ENCODE measurements at places on chromosomes 13 and 19. TPM values are rescaled to one million over a fixed set of nuclear protein-coding genes. Genes with fewer than 3 reads are reported as not detected.

DNA sequence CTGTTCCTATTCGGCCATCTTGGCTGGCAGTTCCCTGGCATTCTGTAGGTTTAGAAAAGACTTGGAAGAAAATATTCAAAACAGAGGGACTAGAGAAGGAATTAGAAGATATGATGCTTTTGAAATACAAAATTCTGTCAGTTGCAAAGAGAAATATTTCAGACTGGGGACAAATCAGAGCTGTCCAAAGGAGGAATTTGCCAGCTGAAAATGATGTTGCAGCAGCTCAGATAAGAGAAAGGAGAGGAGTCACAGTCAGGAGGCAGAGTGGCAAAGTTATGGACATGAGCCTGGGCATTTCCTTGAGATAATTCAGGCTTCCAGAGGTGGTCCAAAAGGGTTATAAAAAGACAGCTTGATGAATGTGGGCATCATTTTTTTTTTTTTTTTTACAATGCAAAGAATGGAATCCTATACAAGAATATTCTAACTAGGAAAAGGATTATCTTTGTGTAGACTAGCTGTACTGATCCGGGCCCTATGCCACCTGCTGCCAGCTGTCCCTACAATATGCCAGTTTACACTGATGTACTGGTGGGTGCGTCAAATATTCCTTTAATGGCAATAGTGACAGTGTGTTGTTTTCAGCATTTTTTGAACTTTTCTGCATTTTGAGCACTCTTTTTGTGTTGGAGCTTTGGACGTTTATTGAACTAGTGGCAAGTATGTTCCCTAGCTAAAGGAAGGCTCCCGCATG, 31.8 kb upstream of the CBY2 start:
- no peaks in the 10 kb centered on the region for H3K36me3 ChIP-seq
- H3K4me3 ChIP-seq = no peak overlapping the region
- H3K27ac ChIP-seq = no peak overlapping the region
- H3K4me1 ChIP-seq = no peaks in the 10 kb centered on the region
- DNase-seq = no peak

- no peaks in the 10 kb centered on the region for H3K36me3 ChIP-seq
- no peak overlapping the region for H3K27ac ChIP-seq
- no peaks in the 10 kb centered on the region for H3K4me1 ChIP-seq
- H3K27me3 ChIP-seq = no peaks in the 10 kb centered on the region
- DNase-seq = no peak
- no peak overlapping the region for H3K4me3 ChIP-seq
Measured at GRCh38 chr13:107035778-107036177, 467.8 kb upstream of the ARGLU1 start.

TINCR gene
- total RNA-seq = not detected

COX7A1 gene
- 4.0 TPM for total RNA-seq

SBK2 gene
- not detected for total RNA-seq

DNA sequence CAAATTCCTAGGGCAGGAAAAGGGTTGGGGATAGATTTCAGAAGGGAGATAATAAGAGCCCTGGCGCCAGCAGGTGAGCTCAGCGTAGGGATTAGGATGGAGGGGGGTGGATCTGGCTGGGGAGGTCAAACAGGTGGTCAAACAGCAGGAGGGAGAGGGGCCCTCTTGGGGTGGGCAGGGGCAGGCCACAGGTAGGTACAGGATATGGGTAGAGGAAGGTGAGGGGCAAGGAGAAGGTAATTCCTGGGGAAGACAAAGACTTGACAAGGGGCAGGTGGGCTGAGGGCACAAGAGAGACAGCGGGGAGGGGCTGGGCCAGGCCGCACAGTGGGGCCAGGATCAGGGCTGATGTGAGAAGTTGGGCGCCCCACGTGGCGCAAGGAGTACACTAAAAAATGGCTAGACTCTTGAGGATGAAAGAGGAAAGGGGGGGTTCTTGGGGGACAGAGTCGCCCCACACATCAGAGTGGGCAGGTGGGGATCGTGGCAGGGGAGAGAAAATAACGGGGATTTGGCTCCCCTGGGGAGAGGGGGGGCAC, 713 bp downstream of the KRI1 start:
- peak; percentile 35 for DNase-seq
- H3K4me1 ChIP-seq = peaks cover 46% of the 10 kb centered on the region
- no peaks in the 10 kb centered on the region for H3K27me3 ChIP-seq
- H3K4me3 ChIP-seq = peak overlapping the region; percentile 97

PSG1 gene
- total RNA-seq = not detected

DNA sequence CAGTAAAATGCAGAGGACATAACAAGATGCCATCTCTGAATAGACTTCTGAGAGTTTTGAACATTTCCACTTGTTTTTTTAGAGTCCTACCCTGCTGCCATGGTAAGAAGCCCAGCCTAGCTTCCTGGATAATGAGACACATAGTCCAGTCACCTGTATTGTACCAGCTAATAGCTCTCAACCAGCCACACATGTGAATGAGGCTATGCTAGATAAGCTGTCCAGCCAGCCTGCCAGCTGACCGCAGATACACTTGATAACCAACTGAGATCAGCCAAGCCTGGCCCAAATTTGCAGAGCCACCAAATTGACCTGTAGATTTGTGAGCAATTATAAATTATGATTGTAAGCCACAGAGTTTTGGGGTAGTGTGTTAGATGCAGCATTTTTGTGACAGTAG, 10.7 kb downstream of the RFXAP start:
- no peak overlapping the region for H3K27ac ChIP-seq
- H3K36me3 ChIP-seq = peaks cover 46% of the 10 kb centered on the region
- H3K27me3 ChIP-seq = no peaks in the 10 kb centered on the region
- H3K4me1 ChIP-seq = no peaks in the 10 kb centered on the region

ATP5F1D gene
- total RNA-seq = 905 TPM

DNA sequence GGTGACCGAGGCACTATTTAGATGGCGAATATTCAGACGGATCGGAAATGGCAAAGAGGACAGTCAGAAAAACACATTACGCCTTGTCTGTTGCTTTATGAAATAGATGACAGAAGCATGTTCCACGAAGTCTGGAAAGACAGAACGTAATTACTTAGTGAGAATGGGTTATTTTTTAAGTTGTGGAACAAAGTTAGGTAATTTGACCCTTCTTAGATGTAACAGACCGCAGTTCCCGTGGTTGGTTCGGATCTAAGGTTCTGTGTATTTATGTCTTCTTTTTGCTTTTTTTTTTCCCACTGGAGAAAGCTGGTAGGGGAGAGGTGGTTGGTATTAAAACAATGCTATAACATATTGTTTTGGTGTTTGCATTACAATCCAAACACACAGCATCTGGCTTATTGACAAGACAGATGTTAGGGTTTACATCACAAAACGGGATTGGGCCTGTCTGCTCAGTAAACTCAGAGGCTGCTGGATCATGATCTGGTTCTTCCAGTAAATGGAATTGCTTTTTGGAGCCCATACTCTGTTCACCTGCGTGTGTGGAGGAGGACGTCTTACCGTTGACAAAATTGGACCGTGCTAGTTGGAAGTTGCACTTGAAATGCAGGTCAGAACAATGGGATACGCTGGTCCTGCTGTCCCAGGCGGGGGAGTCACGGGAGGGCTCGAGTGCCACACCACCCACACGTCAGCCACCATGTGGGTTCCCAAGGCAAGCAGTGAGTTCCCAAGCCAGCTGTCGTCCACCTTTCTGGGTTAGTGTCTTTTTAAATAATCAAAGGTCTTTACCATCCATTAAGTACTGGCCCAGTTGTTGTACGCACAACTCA, 13.8 kb downstream of the ATP11A start:
- no peak for DNase-seq
- H3K4me1 ChIP-seq = no peaks in the 10 kb centered on the region
- no peaks in the 10 kb centered on the region for H3K36me3 ChIP-seq
- H3K4me3 ChIP-seq = no peak overlapping the region
- no peak overlapping the region for H3K27ac ChIP-seq
- no peaks in the 10 kb centered on the region for H3K27me3 ChIP-seq

DNA sequence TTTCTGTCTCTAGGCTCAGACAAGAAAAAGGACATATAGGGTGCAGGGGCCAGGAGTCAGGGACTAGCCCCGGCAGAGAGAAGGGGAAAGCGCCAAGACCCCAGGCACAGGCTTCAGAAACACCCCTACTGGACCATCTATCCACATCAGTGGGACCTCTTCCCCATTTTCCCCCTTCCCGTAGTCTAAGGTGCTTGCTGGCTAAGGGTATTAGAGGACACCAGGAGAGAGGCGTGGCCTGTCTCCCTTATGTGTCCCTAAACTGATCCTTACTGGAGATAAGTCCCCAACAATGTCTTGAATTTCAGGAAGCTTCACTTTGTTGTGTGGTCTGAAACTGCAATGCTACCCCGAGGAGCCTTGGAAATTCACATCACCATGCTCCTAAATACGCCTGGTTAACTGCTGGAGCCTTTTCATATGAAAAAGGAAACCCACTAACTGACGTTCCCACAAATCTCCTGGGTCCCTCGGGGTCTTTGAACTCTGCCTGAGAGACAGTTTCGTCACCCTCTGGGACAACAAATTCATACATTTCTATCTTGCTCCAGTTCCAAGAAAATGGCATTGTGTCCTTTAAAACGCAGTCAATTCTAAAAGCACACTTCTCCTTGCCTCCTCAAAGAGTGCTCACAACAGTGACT, 197.7 kb downstream of the COL4A1 start:
- no peak overlapping the region for H3K4me3 ChIP-seq
- H3K27me3 ChIP-seq = no peaks in the 10 kb centered on the region

- H3K4me3 ChIP-seq = no peak overlapping the region
- peaks cover 29% of the 10 kb centered on the region for H3K27me3 ChIP-seq
- no peaks in the 10 kb centered on the region for H3K4me1 ChIP-seq
- no peak for DNase-seq
- no peak overlapping the region for H3K27ac ChIP-seq
Measured at GRCh38 chr19:33758541-33759013, 38.1 kb upstream of the KCTD15 start.

LRFN3 gene
- 0.73 TPM for total RNA-seq

KASH5 gene
- total RNA-seq = not detected

- no peaks in the 10 kb centered on the region for H3K4me1 ChIP-seq
- H3K27me3 ChIP-seq = peaks cover 38% of the 10 kb centered on the region
- H3K27ac ChIP-seq = no peak overlapping the region
- DNase-seq = peak; percentile 25
Measured at GRCh38 chr13:112443191-112443994, 67.2 kb downstream of the SPACA7 start.

MBD3L2 gene
- total RNA-seq = not detected

PCP2 gene
- not detected for total RNA-seq

FAAP24 gene
- total RNA-seq = not detected

GRCh38 chr13:32403108-32403507, 24.8 kb downstream of the N4BP2L1 start:
- no peak overlapping the region for H3K4me3 ChIP-seq
- no peaks in the 10 kb centered on the region for H3K4me1 ChIP-seq
- H3K27ac ChIP-seq = no peak overlapping the region
- no peak for DNase-seq
- peaks cover 34% of the 10 kb centered on the region for H3K36me3 ChIP-seq

CNFN gene
- total RNA-seq = not detected

CGB8 gene
- not detected for total RNA-seq
